Amniotic stem cell (primary cell): ENCODE measurements at places on chromosomes 6 and 20.

GRCh38 chr6:10621213-10621612, 73.2 kb downstream of the C6orf52 start:
- no peak for DNase-seq

GRCh38 chr6:19121521-19121920, 715.6 kb upstream of the ID4 start:
- no peak for DNase-seq

DNA sequence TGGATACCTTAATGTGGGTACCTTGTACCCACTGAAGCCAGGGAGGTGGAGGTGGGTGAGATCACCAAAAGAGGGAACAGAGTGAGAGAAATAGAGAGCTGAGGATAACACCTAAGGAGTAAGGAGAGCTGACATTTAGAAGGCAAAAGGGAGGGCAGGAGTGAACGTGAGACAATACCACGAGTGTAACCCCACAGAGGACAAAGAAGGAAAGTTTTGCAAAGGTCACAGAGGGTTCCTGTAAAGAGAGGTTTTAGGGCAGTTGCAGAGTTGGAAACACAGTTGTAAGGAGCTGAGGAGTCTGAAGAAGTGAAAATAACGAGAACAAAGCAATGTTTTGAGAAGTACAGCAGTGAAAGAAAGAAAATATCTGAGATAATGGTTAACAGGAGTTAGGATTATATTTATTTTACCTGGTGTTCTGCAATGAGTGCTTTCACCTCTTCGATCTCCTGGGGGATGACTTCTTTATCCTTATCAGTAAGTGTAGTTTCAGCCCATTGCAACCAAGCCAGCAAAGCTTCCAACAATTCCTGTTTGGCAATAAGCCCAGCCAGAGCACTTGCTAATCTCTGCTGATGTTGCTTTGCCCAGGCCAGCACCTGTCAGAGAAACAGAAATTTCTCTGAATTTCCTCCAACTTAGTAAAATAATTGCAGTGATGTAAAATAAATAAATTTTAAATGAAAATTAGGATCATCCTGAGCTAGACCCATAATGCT, 166.8 kb downstream of the DST start:
- DNase-seq = no peak

GRCh38 chr6:13378669-13379590, 50.6 kb upstream of the TBC1D7 start:
- DNase-seq = no peak

DNA sequence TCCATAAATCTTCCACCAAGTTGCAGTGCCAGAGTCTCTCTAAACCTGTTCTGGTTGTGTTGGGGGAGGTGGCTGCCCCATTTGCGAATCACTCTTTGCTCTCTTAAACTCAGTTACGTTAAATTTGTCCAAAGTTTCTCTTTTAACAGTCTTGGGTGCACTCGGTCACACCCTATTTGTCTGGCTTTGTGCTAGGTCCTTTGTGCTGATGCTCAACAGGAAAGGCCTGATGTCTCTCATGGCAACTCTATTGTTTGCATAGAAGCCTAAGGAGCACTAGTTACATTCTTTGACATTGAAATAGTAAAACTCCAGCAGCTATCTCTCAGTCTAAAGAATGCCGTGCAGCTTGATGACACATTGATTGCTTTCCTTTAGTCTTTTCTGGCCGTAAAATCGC, 105.1 kb downstream of the TRMT11 start:
- no peak for DNase-seq

- DNase-seq = no peak
Observed at GRCh38 chr6:1774226-1774915, 164.7 kb downstream of the FOXC1 start.

DNA sequence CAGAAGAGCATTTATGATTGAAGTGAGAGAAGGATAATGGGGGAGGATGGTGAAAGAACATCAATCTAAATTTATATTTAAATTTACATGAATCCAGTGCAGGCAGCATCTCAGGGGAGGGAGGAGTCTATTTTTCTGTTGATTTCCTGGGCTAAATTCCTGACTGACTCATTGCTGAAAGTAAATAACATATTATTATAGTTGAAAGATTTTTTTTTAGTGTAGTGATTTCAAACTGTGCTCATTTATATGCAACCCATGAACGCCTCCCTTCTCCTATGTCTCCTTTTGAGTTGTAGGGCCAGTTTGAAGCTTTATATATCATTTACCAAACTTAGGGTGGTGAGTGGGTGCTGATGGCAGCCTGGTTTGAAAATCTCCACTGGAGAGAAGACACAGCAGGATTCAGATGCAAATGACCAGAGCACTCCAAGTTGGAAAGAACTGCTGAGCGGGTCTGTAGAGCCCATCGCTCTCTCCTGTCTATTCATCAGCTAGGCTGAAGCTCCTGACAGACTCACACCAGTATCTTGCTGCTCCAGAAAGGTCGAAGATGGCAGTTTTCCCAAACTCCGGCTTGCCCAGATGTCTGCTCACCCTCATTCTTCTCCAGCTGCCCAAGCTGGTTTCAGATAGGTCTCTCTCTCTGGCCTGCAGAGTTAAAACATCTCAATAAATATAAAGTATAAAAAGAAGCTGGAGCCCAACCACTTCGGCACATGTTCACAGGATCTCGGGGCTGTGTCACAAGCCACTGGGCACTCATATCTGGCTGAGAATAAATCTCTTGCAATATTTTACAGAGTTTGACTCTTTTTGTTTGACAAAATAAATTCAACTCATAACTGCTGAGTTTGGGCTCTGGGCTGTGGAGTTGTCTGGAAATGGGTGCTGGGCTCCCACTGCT, 18.3 kb downstream of the BTN2A1 start:
- no peak for DNase-seq

- no peak for DNase-seq
Observed at GRCh38 chr6:16803294-16804200, 42.3 kb upstream of the ATXN1 start.

- no peak for DNase-seq
Observed at GRCh38 chr6:62763125-62763912, 447.9 kb upstream of the FKBP1C start.

DNA sequence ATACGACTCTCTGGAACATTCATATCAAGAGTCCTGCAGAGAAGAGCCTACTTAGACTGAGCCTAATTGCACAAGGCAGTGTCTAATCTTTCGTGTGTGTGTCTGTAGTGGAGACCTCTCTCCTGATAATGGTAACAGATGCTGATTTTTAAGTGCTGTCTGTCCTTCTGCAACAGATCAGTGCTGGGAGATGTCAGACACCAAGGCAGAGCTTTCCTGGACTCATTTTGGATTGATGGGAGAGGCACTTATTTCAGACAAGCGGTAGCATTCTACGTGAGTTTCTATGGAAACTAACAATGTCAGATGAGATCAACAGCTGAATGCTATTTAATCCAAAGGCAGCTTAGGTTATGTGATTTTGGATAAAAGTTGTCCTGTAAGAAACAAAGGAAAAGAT, 167.6 kb downstream of the PLCB4 start:
- no peak for DNase-seq

DNA sequence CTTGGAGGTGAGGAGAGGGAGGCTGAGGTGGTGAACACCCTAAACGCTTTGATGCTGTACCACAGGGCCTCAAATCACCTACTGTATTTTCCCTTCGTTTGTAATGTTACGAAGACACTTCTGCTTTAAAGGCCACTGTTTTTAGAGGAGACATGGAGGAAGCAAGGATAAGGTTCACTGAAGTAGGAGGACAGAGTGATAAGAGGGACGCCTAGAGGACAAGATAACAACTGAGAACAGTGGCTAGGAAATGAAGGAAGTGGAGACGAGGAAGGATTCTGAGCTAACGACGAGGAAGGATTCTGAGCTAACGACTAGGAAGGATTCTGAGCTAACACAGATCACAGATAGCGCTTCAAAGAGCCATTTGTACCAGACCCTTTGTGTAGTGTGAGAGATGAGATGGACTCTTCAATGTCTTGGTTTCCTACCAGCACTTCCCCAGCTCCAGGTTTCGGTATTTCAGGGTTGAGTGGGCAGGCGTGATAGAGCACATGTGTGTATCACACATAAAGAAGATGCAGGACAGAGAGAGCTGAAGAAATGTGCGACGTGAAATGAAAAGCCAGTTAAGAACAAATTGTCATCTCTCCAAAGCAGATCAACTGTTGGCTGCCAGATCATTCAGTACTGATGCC, 7.5 kb downstream of the SF3B5 start:
- no peak for DNase-seq

DNA sequence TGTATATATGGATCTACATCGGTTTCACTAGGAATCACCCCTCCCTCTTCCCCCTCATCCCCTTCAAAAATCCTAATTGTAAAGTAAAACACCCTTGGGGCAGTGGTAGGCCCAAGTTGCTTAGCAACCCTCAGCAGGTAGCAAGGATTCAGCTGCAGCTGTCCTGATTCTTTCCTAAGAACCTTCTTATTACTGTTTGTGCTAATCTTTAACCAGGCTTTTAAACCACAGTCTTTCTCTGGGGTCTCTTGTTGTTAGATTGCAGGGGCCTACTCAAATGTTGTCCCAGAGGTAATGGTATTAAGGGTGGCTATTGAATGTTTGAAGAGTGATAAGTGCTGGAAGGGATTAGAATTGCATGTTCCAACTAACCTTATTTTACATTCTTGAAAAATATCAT, 46.4 kb downstream of the PRL start:
- no peak for DNase-seq

DNA sequence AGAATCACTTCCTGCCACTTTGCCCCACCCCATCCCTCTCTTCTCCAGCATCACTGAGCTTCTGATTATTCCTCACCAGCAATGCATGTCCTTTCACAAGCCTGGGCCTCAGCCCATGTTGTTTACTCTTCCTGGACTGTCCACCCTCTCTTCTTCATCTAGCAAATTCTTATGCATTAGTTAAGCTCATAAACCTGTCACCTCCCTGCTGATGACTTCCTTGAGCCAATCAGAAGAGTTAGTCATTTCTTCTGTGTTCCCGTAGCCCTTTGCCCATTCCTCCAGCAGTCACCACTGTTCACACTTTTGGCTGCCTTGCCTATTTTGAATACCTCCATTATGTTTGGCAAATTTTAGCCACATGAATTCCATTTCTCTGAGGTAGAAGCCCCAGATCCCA, 4.1 kb upstream of the CRYBG1 start:
- DNase-seq = no peak

DNA sequence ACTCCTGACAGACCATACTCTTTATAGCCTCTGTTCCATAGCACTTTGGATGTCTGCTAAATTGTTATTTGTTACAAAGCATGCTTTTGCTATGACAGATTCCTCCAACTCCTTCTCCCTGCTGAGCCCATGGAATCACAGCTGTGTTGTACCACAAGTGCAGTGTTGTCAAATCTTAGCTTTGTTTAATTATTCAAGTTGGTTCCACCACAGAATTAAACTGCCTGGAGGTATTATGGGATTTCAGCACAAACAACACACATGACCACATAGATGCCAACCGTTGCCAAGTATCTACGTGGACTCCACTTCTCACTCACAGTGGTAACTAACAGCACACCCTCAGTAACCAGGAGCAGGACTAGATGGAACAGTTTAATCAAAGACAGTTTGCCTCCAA, 32.7 kb upstream of the MARCKS start:
- DNase-seq = no peak

GRCh38 chr6:84752118-84752850, 12.1 kb downstream of the TBX18 start:
- DNase-seq = no peak

GRCh38 chr6:52620906-52621190, 44.0 kb upstream of the TRAM2 start:
- no peak for DNase-seq

DNA sequence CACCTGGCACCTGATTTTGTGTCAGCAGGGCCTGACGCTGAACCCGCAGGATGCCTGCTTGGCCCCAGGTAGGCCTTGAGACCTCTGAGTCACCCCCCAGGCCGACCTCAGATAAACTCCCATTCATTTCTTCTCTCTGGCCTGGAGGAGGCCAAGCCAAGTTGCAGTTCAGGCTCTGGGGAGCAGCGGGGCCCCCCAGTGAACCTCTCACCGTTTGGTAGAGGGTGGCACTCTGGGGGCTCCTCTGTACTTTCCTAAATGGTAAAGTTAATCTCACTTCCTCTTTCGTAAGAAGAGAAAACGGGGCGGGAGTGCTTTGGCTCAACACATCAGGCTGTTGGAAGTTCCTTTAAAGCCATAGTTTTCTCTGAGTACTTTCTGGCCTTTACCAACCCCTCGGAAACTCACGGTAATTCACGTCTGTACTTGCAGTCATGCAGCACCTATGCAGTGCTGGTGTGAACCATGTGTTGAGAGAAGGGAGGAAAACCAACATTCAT, 2.8 kb downstream of the SIRPA start:
- DNase-seq = no peak

- DNase-seq = no peak
Observed at GRCh38 chr20:22815603-22816315, 219.4 kb upstream of the SSTR4 start.

DNA sequence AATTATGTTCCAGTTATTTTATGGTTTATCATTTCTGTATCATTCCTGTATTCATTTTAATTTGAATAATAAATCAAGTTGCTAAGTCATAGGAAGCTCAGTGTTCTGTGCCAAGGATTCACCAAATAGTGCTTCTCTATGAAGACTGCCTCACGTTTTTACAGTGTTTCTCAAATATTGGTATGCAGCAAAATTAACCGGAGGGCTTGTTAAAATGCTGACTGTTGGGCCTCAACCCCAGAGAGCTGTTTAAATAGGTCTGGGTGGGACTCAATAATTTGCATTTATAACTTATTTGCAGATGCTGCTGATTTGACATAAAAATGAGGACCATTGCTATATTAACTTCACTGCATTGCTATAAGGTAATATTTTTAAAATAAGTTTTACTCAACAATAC, 166.7 kb downstream of the TINAG start:
- DNase-seq = no peak

DNA sequence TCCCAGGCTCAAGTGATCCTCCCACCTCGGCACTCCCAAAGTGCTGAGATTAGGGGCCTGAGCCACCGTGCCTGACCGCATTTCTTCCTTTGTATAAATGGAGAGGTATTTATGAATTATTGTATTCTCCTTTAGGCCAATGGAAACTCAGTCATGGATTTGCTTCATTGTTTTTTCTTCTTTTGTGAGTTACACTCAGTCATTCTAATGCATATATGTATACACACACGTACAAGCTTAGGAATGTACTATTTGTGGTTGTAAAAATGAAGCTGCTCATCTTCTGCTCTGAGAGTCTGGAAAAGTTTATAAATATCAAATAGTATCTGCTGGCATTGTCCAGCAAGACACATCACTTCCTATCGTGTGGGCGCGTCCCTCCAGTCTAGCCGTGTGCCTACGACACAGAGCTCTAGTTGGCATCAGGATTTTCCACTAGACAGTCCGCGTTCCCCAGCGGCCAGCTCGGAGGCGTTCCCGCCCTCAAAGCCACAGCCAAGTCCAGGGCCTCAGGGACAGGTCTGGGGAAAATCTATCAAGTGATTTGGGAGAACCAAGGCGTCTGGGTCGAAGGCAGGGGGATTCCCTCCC, 215.2 kb downstream of the NFATC2 start:
- peak; percentile 80 for DNase-seq
